COLO829 (cell line): ENCODE measurements at places on chromosomes 4 and X.
A peak's percentile ranks its signal among the peaks of the same experiment; 100 is the strongest.

GRCh38 chrX:10922159-10922558 lies 189.0 kb upstream of the HCCS start:
- DNase-seq, result peak; percentile 70

DNA sequence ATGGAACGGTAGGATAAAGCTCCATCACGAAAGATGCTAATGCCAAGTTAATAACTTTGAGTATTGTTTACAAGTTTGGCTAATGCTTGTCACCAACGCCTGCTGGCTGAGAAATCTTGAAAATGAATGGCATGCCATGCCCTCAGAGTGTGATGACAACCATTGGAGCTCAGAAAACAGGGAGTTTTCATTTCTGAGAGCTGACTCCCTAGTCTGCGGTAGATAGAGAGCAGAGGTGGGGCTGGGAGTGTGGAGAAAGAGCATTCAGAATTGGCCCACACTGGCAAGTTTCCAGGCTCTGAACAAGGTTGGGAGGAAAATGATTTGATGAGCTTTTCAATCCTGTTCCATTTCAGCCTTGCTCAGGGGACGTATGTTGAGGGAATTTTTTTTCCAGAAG lies 183.9 kb downstream of the CPEB2 start:
- no peak for DNase-seq

GRCh38 chrX:318068-318738 lies 393 bp downstream of the GTPBP6 start:
- DNase-seq, result peak; percentile 92

DNA sequence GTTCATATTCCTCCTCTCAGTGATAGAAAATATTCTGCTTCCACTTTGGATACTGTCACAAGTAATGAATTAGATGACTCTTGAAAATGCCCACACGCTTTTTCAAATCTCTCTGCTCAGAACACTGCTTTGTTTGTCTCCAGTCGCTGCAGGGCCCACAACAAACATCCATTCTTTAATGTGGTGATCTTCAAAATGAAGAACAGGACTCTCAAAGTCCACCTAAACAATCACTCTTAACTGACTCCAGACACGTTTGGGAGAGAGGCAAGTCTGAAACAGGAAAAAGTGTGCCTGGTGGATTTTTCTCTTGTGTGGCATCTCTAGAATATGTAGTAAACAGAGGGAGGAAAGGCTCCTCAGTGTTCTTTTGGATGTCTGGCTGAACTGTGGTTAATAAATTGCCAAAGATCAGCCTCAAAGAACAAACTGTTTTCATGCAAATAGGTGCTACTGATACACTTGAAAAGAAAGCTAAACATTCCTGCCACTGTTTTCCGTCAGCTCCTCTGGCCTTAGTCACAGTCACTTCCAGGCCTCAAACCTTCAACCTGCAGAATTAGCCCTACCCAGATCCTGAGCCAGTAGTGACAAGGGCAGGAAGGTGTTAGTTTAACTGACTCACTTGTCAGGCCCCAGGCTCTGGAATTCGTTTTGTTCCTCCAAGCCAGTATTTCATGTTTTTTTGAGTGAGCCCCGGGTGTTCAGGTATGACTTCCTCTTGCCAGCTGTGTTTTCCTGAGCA lies 259.6 kb upstream of the GPC4 start:
- DNase-seq, result peak; percentile 77

GRCh38 chrX:47902161-47902560 lies 65.5 kb downstream of the ZNF81 start:
- no peak for DNase-seq

DNA sequence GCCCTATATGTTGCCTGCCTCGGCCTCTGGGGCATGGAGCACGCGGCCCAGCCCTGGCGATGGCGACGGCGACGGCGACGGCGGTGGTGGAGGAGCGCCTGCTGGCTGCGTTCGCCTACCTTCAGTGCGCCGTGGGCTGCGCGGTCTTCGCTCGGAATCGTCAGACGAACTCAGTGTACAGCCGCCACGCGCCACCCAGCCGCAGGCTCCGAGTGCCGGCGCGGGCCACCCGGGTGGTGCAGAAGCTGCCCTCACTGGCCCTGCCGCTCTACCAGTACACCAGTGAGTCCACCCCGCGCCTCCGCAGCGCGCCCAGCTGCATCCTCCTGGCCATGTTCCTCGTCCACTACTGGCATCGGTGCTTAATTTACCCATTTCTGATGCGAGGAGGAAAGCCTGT lies 83.7 kb upstream of the F9 start:
- no peak for DNase-seq

DNA sequence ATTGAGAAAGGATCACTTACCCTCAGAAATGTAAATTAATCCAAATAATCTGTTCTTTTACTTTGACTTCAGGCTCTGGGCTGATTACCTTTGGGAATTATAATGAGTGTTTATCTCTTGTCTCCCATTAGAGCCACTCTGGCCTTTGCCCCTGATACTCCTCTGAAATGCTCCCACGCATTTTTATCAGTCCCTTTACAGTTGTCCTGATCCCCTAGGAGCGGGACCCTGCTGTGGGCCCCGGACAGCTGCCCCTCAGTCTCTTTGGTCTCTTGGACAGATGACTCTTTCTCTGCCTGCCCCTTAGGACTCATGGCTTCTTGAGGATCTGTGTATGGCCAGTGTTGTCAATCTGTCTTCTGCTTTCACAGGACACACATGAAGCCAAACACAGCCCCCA lies 1.0 kb upstream of the TRIM75 start:
- DNase-seq, result no peak

- DNase-seq, result no peak
Measured at GRCh38 chr4:41752081-41752836, 3.7 kb upstream of the PHOX2B start.

GRCh38 chr4:136755531-136755916 lies 776.8 kb downstream of the PCDH18 start:
- no peak for DNase-seq

DNA sequence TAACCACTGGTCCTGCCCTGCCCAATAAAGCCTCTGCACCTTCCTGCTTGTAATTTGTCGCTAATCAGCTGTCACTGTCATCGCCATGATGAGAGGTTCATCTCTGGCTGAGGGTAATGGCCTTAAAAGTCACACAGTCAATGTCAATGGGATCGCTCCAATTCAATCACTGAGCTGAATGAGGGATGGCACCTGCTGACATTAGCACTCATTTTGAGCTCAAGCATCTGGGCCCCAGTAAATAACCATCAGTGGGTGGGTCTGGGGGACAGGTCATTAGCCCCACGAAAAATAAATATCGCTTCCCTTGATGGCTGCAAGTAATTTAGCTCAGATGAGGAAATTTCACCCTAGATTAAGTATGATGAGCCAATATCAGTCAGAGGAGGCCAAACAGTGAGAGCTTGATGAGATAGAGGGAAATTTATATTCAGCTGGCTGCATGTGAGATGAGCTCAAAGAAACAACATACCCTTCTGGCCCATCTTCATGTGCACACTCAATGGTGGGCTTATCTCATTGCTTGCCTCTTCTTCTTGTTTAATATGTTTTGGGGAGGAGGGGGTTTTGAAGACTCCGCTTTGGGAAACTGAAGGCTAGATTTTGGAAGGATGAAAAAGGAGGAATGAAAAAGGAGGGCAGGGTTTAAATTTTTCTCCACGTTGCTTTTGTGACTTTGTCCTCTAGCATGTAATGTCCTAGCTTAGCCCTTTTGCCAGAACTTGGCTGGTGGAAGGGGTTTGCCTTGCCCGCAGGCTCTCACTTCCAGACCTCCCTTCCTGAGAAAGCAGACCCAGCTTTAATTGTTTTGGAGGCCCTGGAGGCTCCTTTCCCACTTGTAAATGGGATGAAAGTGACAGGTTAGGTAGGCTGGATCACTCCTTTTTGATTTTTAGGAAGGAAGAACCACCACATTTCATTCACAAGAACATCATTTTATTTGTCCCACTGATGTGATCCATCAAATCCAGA lies 84.8 kb upstream of the PAQR3 start:
- DNase-seq, result no peak

GRCh38 chr4:90002441-90003062 lies 107.9 kb downstream of the MMRN1 start:
- no peak for DNase-seq
